NCI-H1105 (cell line): ENCODE measurements at places on chromosomes 4 and X.

DNA sequence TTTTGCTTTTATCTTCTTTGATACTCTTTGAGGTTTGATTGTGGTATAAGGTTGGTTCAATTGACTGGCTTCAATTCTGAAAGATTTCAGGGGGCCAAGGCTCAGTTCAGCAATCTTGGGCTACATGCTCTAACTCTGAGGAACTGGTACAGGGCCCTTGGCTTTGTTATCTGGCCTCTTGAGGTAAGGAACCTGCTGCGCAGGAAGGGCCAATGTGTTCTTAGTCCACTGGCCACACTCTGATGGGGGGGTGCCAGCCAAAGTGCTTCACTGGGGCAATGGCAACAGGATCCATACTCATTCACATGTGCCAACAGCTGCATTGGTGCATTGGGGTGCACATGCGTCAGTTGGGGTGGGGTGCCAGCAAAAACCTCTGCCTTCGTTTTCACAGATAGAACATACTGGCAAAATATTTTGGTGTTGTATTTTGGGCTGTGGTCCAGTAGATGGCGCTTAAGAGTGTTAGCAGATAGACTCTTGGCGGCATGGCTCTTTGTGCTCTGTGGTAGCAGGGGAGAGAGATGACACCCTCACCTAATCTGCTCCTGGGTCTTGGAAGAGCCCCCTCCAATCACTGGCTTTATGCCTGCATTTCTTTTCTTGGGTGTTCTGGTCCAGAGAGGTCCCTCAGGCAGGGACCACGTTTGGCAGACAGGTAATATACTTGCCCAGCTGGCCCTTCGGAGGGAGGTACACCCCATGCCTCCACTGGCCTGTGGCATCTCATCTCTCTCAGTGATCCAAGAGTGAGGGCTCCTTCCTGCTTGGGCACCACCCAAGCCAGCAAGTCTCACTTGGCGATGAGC is 42.9 kb downstream of the NDST3 start:
- DNase-seq, result no peak

GRCh38 chrX:153738056-153738605 is 13.5 kb downstream of the ABCD1 start:
- DNase-seq, result no peak

DNA sequence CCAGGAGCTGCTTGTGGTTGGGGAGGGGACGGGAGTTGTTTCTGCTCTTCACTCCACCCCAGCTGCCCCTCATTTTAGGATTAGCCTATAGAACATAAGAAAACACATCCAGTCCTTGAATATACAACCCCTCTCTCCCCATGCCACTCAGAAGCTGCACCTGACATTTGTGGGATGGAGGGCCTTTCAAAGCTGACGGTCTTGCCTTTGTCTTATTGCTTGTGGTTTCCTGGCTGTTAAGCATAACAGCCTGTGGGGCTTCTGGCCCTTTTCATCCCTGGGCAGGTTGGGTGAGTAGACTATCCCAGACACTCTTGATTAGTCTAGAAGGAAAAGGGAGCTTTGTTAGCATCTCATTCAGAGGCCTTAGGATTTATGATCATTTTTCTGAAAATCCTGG is 407.6 kb upstream of the BOD1L1 start:
- no peak for DNase-seq

DNA sequence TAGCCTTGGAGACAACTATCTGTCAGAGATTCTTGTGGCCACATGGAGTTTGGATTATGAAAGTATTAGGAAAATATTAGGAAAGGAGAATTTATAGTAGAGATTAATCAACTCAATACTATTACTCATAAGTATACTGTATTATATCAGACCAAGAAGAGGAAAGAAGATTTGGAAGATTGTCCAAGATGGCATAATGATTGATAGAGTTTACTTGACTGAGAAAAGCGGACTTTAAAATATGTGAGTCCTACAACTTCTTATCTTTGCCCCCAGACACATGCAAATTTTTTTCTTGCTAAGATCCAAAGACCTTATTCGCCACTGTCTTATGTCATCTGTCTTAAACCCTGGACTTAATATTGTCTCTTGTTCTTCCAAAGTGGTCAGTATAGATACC is 54.8 kb upstream of the SHISA3 start:
- no peak for DNase-seq

DNA sequence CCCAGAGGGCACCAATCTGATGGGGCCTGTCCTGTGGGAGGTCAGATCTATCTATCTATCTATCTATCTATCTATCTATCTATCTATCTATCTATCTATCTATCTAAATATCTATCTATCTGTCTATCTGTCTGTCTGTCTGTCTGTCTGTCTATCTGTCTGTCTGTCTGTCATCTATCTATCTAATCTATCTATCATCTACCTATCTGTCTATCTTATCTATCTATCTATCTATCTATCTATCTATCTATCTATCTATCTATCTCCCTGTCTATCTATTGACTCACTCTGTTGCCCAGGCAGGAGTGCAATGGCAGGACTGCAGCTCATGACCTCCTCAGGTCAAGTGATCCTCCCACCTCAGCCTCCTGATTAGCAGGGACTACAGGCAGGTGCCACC is 155.7 kb upstream of the STX18 start:
- DNase-seq, result no peak

DNA sequence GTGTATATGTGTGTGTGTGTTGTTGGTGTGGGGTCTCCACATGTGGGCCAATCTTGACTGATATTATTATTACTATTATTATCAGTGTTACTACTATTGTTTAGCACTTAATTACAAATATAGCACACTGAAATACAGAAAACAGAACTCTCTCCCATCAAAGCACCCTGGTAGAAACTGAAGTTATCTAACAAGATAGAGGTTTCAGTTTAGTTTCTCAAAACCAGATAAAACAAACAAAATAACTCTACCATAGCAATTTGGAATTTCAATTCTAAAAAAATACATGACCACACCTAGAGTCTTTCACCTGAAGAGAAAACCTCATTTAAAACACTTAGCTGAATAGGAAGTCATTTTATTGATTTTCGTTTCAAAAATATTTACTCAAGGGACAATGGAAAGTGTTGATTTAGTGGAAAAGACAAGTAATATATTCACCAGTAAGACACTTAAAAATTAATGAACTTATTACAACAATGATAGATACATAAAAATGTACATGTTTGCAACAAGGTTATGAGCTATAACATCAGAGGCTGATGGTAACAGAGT is 252.3 kb downstream of the PDHA2 start:
- DNase-seq, result no peak

DNA sequence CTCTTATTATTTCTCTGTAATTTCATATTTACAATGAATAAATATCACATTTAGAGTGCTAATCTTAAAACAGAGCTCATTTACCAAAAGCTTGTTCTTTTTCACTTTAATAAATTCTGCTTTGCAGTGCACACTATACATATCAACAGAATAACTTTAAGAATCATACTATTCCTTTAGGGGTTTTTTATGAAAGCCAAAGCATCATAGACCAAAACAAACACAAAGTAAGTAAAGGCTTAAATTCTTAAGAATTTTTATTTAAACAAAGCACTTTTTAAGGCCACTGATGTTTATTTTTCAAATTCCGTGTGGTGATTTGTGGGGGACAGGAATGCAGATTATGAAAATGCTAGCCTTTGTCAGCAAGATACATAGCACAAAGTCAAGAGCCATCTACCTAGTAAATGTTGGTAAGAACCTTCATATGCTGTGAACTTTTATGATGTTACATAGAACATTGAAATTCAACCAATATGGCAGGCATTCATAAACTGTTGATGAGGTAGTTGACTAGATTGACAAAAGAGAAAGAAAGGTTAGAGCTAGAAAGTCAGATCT is 17.8 kb downstream of the TIGD2 start:
- DNase-seq, result no peak

GRCh38 chr4:184534511-184535391 is 60.4 kb upstream of the IRF2 start:
- no peak for DNase-seq

DNA sequence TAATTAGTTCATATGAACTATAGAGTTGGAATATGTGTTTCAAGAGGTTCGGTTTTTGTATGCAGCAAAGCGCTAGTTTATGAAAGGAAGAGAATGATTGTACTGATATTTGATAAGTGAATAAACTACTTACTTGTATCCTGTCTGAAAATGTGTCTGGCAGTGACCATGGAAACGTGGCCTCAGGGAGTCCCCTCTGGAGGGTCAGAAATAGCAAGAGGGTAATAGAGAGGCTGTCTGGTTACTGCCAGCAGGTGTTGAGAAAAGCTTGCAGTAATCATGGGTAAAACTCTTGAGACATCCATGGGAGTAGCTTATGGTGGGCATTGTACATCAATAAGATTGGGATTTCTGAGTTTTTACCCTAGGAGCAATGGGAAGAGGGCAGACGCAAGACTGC is 77.1 kb downstream of the DCLK2 start:
- no peak for DNase-seq

- no peak for DNase-seq
Measured at GRCh38 chr4:161252520-161253141, 911.2 kb downstream of the FSTL5 start.

DNA sequence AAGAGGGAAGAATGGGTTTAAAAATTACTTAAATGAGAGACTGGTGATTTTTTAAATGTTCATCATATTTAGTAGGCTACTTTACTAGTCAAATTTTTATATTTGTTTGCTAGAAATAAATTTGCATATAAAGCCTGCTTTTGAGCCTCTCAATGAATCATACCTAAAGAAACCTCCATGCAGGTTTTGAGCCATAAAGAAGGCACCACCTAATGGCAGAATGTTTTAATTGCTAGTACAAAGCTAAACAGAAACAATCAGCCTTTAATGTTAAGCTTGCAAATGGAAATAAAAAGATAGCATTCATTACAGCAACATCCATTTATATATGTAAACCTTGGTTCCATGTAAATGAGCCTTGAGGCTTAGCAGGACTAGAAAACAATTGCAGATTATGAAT is 989.7 kb downstream of the CCSER1 start:
- DNase-seq, result no peak

- no peak for DNase-seq
Measured at GRCh38 chrX:107845625-107846024, 20.0 kb downstream of the MID2 start.

- DNase-seq, result no peak
Measured at GRCh38 chr4:56128213-56128612, 179.5 kb downstream of the CEP135 start.

- DNase-seq, result no peak
Measured at GRCh38 chr4:110668463-110669235, 45.8 kb upstream of the PITX2 start.

DNA sequence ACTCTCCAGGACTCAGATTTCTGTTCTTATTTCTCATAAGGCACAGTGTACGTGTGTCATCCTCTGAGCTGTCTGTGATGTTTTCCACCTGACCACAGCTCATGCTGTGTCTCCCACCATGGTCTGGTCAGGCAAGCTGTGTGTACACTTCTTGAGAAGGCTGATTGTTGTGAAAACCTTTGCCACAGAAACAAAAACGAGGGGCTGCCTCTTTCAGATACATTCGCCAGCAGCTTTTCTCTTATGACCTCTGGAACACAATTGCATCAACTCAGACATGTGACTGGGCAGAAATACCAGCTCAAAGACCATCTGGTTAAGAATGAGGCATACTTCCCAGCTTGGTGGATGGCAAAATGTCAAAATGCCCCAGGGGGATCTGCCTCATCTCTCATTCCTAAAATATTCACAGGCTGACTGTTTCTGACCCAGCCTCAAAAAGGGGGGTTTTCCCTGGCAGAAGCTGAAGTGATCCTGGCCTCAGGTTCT is 46.1 kb downstream of the PGRMC2 start:
- DNase-seq, result no peak

GRCh38 chrX:1306909-1307625 is 29.5 kb upstream of the IL3RA start:
- no peak for DNase-seq

GRCh38 chrX:121000589-121000988 is 15.0 kb upstream of the CT47A1 start:
- no peak for DNase-seq

DNA sequence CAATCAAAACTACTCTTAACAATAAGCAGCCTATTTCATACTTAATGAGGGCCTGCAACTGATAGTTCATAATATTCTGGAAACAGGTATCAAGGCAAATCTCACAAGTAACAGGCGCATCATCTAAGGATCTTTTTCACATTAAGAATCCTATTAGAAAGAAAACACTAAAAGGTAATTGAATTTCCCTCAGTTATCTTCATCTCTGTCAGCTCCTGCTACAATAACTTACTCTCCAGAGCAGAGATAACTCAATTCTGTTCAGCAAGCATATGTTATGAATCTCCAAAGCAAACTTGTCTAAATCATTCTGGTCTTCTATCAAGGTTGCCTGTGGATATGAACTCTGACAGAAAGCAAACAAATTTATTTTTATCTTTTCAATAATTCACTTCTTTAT is 126.1 kb downstream of the MAB21L2 start:
- no peak for DNase-seq

DNA sequence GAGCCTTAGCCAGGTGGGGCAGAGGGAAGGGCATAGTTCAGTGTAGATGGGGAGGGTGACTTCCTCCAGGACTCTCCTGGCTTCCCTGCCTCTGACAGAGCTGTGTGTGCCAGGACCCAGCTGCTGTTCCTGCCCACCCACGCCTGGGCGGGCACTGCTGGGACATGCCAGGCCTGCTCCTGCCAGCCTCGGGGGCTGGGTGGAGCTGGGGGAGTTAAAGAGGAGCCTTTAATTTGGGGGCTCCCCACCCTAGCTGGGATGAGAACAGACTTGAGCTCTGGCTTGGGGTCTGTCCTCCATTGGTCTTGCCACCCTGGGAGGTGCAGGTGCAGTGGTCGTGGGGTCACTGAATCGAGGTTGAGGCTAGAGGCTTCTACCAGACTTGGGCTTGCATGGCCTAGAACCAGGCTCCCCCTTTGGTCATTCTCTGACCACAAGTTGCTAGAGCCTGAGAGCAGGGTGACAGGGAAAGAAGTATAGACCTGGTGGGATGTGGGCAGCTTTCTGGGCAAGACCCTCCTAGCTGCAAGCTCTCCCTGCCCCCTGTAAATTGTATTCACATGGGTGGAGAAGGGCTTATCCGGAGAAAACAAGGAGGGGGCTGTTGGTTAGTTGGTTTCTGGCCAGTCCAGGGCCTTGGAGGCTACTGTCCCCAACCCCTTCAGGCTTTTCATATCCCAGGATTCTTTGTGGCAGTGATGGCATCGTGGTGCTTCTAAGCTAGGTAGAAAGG is 5.7 kb downstream of the EFNB1 start:
- DNase-seq, result no peak

GRCh38 chr4:148749403-148749802 is 307.2 kb upstream of the NR3C2 start:
- no peak for DNase-seq

GRCh38 chrX:78624962-78625909 is 33.9 kb downstream of the RTL3 start:
- no peak for DNase-seq

DNA sequence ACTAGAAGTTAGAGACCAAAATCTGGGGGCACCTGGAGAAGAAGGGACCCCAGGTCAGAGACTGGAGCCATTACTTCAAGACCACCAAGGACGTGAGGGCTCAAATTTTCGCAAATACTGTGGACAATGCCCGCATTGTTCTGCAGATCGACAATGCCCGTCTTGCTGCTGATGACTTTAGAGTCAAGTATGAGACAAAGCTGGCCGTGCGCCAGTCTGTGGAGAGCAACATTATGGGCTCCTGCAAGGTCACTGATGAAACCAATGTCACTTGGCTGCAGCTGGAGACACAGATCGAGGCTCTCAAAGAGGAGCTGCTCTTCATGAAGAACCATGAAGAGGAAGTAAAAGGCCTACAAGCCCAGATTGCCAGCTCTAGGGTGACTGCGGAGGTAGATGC is 101.2 kb downstream of the NCAPG start:
- no peak for DNase-seq

- DNase-seq, result no peak
Measured at GRCh38 chr4:149723065-149723464, 92.6 kb downstream of the IQCM start.

- DNase-seq, result no peak
Measured at GRCh38 chrX:74246524-74246923, 57.5 kb upstream of the ZCCHC13 start.
